Vagina (tissue), 2 donors: ENCODE measurements at places on chromosomes 5 and 9.

DNA sequence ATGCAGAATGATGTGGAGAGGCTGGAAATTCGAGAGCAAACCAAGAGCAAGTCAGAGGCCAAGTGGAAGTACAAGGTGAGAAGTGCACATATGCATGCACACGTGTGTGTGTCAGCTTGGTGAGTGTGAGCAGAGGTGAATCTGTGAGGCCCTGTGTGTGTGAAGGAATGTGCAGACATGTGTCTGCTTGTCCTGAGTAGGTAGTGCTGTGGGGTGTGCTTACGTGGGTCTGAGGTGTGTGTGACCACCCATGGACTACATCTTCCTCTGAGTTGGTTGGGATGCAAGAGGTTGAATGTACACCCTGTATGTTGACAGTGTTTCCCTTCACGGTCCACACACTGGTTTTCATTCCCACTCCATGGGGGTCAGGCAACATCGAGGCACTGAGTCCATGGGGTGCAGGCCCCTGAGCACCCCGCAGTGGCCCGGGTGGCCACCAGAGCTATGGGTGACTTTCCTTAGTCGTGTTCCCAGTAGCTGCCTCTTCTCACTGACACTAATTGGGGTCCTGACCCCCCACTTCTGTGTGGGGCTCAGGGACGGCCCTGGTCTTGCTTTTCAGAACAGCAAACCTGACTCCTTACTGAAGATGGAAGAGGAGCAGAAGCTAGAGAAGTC is 86.7 kb downstream of the PHF2 start:
- no peaks in the 10 kb centered on the region for H3K4me1 ChIP-seq
- no peak for DNase-seq
- H3K36me3 ChIP-seq = no peaks in the 10 kb centered on the region
- H3K27ac ChIP-seq = no peak overlapping the region
- H3K4me3 ChIP-seq = no peak overlapping the region

DNA sequence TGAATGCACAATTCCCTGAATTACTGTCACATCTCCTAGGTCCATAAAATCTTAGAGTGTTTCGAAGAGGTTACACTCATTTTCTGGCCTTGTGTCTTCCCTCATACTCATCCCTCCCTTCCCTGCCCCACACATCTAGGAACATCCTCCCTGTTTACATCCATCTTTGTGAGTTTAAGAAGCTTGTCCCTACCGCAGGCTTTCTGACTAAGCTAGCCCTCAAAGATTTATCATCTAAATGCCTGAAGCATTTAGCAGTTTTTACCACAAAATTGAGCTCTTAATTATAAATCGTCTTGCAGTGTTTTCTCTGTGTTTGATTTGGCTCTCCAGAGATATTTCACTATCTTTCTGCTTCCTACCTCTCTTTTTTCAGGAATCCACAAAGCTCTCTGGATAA is 374.8 kb downstream of the KIAA0825 start:
- no peaks in the 10 kb centered on the region for H3K27me3 ChIP-seq
- no peak overlapping the region for H3K4me3 ChIP-seq
- DNase-seq = no peak
- H3K27ac ChIP-seq = no peak overlapping the region
- no peaks in the 10 kb centered on the region for H3K4me1 ChIP-seq

GRCh38 chr5:100430268-100431195 is 104.6 kb upstream of the FAM174A start:
- no peaks in the 10 kb centered on the region for H3K4me1 ChIP-seq
- H3K36me3 ChIP-seq = no peaks in the 10 kb centered on the region
- H3K27me3 ChIP-seq = no peaks in the 10 kb centered on the region
- H3K27ac ChIP-seq = no peak overlapping the region
- no peak overlapping the region for H3K4me3 ChIP-seq
- no peak for DNase-seq

GRCh38 chr9:90423661-90424193 is 218.9 kb downstream of the DIRAS2 start:
- H3K27me3 ChIP-seq = no peaks in the 10 kb centered on the region
- H3K27ac ChIP-seq = no peak overlapping the region
- no peaks in the 10 kb centered on the region for H3K36me3 ChIP-seq
- no peak for DNase-seq
- H3K4me1 ChIP-seq = no peaks in the 10 kb centered on the region

DNA sequence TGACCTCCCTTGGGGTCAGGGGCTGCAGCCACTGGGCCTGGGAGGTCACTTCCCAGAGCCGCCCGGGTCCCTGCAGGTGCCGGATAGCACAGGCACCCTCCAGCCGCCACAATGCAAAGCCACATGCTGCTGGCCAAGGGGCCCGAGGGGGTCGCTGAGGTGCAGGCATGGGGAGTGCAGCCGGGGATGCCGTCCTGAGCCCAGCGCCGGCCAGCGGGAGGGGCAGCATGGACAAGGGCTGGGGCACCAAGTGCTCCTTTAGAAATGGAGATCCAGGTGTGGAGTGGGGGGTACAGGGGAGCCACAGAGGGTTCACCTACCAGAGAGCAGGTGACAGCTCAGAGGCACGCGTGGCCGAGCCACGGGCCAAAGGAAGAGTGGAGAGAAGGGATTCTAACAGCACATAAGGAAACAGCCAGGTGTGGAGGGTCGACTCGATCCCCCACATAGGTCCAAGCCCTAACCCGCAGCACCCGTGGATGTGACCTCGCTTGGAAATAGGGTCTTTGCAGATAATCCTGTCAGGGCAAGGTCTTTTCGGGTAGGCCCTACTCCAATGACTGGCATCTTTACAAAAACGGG is 24.7 kb downstream of the ZDHHC11B start:
- no peak overlapping the region for H3K27ac ChIP-seq
- H3K4me3 ChIP-seq = no peak overlapping the region
- no peaks in the 10 kb centered on the region for H3K36me3 ChIP-seq
- peak; percentile 80 for DNase-seq
- peaks cover 31% of the 10 kb centered on the region for H3K4me1 ChIP-seq

DNA sequence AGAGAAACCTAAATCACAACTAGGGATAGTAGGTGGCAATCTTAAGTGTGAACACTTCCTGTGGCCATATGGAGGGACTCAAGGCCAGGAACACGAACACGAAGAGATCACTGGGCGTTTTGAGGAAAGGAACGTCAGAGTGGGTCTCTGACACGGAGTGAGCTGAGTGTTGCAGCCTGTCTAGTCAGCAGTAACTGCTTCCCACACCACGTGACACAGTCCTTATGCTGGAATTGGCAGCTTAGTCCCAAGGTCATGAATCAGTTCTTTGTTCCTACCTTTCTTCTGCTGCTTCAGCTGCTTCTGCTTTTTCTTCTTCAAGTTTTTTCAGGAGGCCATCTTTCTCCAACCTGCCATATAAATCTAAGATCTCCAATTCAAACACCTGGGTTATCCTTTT is 18.2 kb downstream of the SPACA9 start:
- H3K4me1 ChIP-seq = peaks cover 21% of the 10 kb centered on the region
- no peak overlapping the region for H3K4me3 ChIP-seq
- peaks cover 76% of the 10 kb centered on the region for H3K36me3 ChIP-seq
- DNase-seq = no peak

GRCh38 chr5:17806818-17807468 is 172.7 kb downstream of the TAF11L14 start:
- H3K36me3 ChIP-seq = no peaks in the 10 kb centered on the region
- no peak for DNase-seq
- no peak overlapping the region for H3K4me3 ChIP-seq
- H3K27ac ChIP-seq = no peak overlapping the region
- peaks cover 8% of the 10 kb centered on the region for H3K4me1 ChIP-seq
- no peaks in the 10 kb centered on the region for H3K27me3 ChIP-seq

DNA sequence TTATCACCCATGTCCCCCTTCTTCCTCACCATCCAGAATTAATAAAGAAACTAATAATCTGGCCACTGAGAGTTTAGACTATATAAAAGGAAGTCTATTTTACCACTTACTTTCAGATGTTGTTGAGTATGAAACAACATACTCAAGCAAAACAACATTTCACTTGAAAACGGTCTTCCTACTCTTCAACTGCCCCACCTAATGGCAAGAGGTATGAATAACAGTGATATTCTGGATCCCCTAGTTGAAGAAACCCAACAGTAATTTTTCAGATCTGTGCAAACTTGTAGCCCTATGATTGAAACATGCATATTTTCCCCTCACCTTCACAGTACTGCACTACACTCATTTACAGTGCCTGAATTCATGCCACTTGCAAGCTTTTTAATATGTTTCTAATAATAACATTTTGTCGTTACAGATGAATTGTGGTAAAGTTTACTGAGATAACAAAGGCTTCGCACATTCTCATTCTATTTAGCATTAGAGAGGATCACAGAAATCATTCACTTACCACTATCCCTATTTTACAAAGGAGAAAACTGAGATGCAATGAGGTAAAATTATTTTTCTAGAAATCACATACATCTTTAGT is 267.9 kb upstream of the PDE4D start:
- no peaks in the 10 kb centered on the region for H3K4me1 ChIP-seq
- H3K27me3 ChIP-seq = no peaks in the 10 kb centered on the region
- H3K27ac ChIP-seq = no peak overlapping the region
- H3K4me3 ChIP-seq = no peak overlapping the region
- no peak for DNase-seq
